Activated T-helper 1 cell treated with Interleukin-2 at 50 U/mL for 16 hours (primary cell): ENCODE measurements at places on chromosomes 7 and 10.

GRCh38 chr7:27922907-27923641 is 183.1 kb downstream of the TAX1BP1 start:
- no peak for DNase-seq

DNA sequence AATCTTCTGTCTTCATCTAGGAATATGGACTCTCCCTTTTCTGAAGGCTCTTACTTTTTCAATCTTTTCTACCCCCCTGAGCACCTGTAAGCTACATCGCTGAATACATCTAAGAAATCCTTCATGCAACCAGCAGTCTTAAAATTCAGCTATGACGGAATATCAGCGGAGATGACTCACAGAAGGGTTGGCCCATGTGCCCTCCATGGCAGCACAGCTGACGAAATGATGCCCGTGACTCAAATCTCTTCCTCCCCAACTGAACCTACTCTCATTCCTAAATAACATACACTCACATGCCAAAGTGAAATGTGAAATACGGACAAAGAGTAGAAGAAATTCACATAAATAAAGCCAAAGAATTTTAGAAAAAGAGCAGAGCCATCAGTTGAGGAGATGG is 30.3 kb upstream of the NCAPG2 start:
- DNase-seq: no peak

DNA sequence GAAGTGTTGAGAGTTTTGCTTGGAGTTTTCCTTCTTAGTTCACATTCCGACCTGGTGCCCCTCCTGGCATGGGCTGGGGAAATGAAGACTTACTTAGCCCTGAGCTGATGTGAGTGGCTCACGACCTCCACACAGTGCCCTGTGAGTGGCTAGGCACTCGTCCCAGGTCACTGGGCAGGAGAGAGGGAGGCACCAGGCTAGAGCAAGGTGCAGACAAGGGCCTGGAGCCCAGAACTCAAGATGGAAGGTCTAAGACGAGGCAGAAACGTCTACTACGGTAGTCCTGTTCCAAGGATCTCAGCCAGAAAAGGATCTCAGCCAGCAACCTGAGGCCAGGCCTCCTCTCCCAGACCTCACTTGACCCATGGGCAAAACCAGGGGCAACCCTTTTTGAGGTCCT is 22.4 kb downstream of the ANXA11 start:
- no peak for DNase-seq

DNA sequence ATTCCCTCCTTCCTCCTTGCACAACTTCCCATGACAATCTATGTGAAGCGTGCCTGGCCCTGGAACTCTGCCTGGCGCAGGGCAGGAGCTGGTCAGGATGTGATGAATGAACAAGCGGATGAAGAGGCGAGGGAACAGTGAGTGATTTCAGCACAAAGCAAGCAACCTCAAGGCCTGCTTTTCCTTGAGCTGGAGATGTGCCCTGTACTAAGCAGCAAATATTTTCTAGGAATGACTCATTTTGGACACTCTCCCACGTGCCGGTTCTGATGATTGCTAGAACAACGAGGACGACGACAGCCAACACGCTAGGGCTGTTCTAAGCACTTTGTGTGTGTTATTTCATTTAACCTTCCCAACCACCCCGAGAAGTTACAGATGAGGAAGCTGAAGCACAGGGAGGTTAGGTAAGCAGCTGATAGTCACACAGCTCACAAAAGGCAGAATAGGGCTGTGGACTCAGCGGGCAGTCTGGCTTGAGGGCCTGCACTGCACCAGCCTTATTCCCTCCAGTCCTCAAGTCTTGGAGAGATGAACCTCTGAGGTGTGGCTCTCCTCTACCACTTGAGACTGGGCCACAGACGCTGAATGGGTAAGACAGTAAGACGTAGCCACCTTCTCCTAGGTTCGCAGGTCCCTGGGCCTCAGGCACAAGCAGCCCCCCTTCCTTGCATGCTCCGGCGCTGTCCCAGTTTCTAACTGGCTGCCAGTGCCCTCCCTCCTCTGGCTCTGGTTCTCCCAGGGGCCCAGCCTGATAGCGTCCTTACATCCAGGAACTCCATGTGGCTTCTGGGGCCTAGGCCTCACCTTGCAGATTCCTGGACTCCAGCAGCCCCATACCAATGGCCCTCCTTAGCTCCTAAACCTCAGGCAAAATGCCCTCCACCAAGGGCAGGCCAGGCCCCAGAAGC is 59.0 kb downstream of the YKT6 start:
- no peak for DNase-seq

DNA sequence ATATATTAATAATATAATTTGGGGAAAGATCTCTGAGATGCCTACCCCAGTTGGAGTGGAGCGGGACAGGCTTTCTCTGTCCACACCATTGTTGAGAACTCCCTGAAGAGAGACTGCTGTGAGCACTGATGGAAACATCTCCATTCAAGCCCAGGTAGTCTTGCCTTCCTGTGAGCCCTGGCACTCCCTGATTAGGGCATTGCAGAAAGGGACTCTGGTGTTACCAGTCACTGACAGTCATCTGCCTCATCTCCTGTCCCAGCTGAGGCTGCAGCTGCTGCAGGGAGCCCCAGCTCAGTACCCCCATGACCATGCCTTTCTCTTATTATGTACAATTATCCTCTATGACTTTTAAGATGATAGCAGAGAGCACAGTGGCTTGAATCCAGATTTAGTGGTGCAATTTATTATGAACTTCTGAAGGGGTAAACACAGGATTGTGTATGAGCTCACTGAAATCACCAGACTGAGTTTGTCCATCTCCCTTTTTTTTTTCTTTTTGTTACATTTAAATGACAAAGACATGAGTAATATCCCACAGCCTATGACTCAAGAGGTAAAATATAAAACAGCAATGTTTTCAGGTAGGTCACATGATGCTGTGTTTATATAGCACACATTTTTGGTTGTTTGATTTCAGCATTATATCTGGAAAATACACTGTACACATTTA is 236.9 kb downstream of the SLC25A13 start:
- no peak for DNase-seq

- DNase-seq: no peak
Measured at GRCh38 chr7:93944673-93945072, 23.1 kb downstream of the GNG11 start.

DNA sequence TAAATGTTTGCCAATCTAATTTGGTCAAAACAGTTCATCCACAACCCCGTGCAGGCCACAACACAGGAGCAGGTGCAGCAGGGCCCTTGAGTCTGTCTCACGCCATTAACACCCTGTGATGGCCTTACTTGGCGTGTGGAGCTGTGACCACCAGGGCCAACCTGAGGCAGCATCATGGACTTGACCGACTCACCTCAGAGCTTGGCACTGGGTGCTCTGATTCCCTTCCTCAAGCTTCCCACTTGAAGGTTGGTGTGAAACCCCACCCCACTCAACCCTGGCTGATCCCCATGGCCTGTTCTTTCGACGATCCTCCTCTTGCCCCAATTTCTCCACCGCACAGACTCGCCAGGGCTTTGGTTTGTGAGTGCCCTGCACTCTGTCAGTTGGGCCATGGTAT is 623.1 kb downstream of the PTPRN2 start:
- DNase-seq: no peak

- no peak for DNase-seq
Measured at GRCh38 chr10:79063071-79063491, 5.7 kb upstream of the ZMIZ1 start.

DNA sequence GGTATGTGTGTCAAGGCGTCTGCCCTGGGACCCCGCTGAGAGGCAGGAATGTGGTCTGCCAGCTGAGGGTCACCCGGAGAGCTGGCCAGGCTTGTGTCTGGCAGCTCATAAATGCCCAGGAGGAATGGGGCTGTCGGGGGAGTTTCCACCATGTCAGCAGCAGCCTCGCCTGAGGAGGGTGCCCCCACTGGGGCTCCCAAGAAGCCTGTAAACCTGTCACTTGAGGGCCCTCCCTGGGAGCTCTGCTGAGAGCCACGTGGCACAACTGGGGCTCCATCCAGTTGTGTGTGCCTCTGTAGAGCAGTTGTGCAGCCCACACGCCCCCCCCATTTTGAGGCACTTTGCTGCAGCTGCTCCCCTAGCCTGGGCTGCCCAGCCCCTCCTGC is 70.6 kb downstream of the NEURL1 start:
- DNase-seq: no peak

DNA sequence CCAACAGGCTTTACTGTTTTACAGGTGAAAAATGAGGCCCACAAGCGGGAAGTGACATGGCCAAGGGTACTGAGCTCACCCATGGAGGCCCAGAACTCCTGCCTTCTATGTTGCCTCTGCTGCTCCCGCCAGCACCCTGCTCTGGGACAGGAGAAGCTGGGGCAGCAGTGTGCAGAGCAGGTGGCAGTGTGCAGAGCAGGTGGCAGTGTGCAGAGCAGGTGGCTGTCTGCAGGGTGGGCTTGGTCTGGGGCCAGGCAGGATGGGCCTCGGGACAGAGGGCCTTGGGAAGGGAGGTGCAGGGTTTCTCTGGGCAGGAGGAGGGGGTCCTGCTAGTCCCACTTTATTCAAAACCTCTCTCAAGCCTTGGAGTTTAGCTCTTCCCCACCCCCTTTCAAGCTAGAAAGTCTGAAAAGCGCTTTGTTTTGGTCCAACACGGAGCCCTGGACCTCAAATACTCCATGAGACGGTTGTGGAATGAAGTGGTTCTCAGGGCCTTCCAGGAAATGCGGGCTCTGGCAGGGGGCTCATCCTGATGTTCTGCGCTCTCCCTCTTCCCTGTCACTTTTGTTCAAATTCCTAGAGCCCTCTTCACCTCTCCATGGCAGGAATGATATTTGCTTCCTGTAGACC is 26.8 kb downstream of the TSPAN15 start:
- no peak for DNase-seq

GRCh38 chr10:22427101-22427500 is 81.8 kb downstream of the SPAG6 start:
- no peak for DNase-seq

- DNase-seq: no peak
Measured at GRCh38 chr10:123689880-123690279, 23.7 kb downstream of the GPR26 start.

DNA sequence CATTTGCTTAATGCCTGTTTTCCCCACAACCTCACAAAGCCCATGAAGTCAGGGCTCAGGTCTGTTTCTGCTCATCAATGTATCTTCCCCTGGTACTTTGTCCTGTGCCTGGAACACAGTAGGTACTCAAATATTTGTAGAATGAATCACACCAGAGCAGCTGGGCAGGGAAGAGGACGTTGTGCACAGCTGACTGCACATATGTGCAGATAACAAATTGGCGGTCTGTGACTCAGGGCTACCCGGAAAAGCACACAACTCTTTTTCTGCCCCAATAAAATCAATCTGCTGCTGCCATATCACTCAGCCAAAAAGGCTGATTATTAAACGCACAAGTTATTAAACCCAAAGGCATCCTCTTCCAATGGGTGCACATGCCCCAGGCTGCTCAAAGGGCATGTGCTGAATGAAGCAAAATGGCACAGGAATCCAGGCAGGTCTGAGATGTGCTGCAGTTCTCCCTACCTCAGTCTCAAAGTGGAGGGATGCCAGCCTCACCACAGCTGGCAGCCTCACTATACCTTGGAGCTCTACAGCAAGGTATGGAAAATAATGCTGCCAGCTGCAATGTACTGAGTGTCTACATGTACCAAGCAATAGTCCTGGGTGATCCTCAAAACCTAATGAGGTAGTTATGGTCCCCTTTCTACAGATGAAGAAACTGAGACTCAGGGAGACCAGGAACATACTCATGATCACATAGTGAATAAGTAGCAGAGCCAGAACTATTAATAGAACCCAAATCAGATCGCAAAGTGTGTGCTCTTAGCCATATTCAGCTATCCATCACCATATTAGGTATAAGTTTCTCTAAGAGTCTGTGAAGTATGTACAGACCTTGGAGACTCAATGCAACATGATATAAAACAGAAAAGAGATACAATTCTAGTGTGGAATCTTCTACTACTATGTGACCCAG is 43.4 kb downstream of the SORBS1 start:
- DNase-seq: no peak

- no peak for DNase-seq
Measured at GRCh38 chr10:20005638-20006037, 189.4 kb downstream of the PLXDC2 start.

DNA sequence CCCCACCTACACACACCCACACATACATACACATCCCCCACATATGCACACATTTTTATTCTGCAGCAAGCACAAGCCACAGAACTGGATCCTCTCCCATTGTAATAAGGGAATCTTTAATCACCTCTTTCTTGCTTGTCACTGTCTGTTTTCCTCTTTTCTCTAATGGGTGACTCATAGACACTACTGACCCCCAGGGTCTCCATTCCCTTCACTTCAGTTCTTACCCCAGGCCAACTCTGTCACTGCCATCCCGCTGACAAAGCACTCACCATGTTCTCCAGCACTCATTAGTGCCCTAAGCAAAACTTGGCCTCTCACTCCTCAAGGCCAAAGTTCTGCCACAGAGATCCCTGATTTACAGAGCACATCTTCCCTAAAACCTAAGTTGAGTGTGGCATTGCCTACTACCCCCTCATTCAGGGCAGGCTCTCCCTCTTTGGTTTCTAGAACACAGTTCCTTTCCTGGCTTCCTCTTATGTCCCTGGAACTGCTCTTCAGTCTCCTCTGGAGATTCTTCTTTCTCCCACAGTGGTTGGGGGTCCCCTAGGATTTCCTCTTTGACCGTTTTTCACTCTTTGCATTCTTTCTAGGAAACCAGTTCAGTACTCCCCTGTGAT is 39.6 kb upstream of the INHBA start:
- DNase-seq: no peak

DNA sequence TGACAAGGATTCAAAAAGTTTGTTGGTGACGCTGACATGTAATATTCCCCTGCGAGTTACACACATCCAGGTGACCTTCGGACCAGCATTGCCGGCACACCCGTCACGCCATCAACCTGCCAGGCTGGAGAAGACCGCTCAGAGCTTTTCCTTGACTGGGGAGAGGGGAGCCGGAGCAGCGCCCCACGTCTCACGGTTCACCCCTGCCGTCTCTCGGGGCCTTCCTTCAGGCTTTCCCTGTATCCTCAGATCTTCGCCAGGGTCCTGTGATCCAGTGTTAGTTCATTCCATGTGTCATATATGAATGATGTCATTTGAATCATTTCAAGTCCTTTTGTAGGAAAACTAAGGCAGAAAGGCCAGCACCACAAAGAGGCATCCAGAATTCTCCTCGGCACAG is 127.8 kb downstream of the MGMT start:
- no peak for DNase-seq

- DNase-seq: no peak
Measured at GRCh38 chr10:69624245-69624786, 5.7 kb upstream of the FAM241B start.

- no peak for DNase-seq
Measured at GRCh38 chr10:13699216-13699615, 112.5 kb downstream of the PRPF18 start.

- DNase-seq: no peak
Measured at GRCh38 chr10:15196021-15196834, 27.7 kb upstream of the NMT2 start.

DNA sequence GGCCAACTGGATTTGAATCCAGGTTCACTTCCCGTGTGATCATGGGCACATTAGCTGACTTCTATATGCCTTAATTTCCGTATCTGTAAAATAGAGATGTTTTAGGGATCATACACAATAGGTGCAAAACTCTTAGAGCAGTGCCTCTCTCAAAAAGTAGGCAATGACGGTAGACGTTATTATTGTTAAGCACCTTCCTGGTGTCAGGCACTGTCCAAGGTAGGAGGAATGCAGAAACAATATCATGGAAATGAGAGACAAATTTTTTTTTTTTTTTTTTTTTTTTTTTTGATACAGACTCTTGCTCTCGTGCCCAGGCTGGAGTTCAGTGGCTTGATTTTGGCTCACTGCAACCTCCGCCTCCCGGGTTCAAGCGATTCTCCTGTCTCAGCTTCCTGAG is 8.1 kb downstream of the TMEM248 start:
- DNase-seq: no peak

GRCh38 chr7:119184124-119184788 is 959.8 kb downstream of the ANKRD7 start:
- no peak for DNase-seq
